ENCODE measurements at places on chromosomes 1 and 21. TPM values are rescaled to one million over a fixed set of nuclear protein-coding genes. Genes with fewer than 3 reads are reported as not detected.

KCND3 gene
- under 0.01 TPM for total RNA-seq

SMG7 gene
- total RNA-seq = 11.7 TPM

CRNN gene
- under 0.01 TPM for total RNA-seq

PKP1 gene
- 0.34 TPM for total RNA-seq

GPR25 gene
- not detected for total RNA-seq

HSD11B1 gene
- 35.0 TPM for total RNA-seq
